ENCODE measurements at places on chromosomes 5 and 9.

GRCh38 chr5:115096034-115096769, 73.5 kb downstream of the TRIM36 start:
- DNase-seq, result no peak

DNA sequence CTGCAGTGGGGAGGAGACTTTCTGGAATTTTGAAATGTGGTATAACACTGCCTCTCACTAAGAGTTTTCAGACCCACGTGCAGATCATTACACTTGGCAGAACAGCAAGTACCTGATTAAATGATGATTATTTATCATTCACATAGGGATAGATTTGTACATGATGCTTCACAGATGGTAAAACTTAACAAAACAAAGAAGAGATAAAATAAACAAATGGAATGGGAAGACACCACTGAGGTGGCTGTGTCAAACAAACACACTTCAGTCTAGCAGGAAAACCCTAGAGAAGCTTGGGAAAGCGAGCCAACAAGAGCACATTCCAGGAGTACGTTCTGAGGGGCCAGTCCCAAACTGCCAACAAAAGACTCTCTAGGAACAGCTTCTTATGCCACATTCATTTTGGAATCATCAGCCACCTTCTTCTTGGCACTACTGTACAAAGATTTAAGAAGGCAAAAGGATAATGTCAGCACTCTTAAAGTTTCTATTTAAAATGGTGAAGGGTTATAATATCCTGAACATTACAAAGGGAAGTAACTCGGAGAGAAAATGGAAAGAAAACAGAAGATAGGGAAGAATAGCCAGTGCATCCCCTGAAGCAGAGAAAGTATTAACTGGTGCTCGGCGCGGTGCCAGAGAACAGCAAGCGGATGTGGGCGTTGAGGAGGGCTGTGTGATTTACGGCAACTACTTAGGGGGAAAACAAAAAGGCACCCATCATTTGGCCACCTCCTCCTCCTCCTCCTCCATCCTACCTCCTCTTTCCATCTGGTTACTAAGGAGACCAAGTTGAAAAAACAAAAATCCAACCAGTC, 1.6 kb downstream of the MED27 start:
- no peak for DNase-seq

DNA sequence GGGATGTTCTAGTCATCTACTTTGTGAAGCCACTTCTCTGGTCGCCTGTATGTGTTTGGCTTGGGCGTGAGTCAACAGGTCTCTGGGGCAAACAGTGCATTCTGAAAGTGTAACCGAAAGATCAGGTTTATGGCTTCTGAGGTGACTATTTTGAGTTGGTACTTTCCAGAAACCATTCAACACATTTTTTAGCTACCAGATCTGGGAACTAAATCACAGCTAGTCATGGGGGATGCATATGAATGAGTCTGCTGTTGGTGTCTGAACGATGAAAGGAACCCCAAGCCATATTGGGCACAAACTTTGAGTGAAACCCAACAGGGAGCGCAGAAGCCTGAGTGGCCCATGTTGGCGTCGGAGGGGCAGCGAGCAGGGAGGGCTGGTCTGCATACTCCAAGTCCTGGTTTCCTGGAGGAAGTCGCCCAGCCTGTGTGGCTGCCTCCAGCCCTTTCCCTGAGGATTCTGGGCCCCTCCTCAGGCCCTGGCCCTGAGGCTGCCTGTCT, 35.3 kb downstream of the UBE2QL1 start:
- DNase-seq, result no peak

GRCh38 chr9:125534971-125535701, 171.9 kb downstream of the MAPKAP1 start:
- DNase-seq, result no peak

GRCh38 chr9:77454663-77455062, 193.5 kb downstream of the GNA14 start:
- no peak for DNase-seq

- DNase-seq, result no peak
These were observed 212.3 kb upstream of the ATP10B start for GRCh38 chr5:161064297-161064696.

GRCh38 chr9:101388507-101388993, 3.7 kb upstream of the BAAT start:
- no peak for DNase-seq

- DNase-seq, result no peak
These were observed 48.9 kb downstream of the MEF2C start for GRCh38 chr5:88834131-88834462.

DNA sequence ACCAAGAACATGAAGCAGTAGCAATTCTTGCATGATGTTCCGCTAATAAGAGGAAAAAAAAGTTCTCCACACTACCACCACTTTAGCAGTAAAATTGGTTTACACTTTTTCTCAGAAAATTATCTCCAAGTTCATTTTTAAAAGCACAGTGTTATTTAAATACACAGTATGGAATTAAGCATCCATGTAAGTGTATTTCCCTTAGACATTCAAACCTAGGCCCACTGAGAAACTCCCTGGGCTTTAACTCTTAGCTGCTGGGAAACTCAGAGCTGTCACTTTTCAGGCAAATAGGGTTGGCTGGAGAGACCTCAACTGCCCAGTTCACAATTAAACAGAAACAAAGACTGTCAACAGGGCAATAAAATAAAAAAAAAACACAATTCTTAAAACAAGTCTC, 2.7 kb downstream of the GNAQ start:
- no peak for DNase-seq

DNA sequence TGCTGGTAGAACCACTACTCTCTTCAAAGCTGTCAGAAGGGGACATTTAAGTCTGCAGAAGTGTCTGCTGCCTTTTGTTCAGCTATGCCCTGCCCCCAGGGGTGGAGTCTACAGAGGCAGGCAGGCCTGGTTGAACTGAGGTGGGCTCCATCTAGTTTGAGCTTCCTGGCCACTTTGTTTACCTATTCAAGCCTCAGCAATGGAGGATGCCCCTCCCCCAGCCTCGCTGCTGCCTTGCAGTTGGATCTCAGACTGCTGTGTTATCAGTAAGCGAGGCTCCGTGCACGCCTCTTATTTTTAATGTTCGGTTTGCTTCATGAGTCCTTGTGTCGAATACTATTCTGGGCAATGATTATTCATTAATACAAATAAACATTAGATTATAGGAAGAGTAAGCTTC, 3.1 kb upstream of the SLC27A6 start:
- DNase-seq, result no peak

DNA sequence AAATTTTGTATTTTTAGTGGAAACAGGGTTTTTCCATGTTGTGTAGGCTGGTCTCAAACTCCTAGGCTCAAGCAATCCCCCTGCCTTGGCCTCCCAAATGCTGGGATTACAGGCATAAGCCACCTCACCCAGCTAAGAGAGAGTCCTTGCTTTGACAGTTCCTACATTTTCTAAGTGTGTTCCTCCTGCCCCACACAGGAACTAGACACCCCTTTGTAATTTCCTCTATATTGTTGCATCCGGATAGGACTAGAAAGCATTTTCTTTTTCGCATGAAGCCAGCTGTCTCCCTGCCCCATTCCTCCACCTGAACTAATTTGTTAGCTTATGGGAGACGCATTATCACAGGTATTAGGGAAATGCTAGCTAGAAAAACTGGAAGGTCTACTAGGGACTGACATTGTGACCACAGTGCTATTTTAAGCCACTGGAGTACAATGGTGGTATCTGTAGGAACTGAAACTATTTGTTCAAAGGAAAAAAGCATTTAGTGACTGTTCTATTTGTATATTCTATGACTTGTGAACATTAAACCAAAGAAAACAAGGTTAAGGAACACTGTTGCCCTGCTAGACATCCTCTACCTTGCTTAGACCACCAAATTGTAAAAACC, 214.1 kb downstream of the SMARCA2 start:
- DNase-seq, result no peak

Data from stimulated activated CD8-positive, alpha-beta memory T cell treated with anti-CD3 and anti-CD28 coated beads, Interleukin-15, amount 100 ng/mL, for 4 hours (primary cell).